ENCODE measurements at places on chromosomes 3 and 15.

- no peak for DNase-seq
Measured at GRCh38 chr3:117016378-117016777, 306.8 kb downstream of the TUSC7 start.

DNA sequence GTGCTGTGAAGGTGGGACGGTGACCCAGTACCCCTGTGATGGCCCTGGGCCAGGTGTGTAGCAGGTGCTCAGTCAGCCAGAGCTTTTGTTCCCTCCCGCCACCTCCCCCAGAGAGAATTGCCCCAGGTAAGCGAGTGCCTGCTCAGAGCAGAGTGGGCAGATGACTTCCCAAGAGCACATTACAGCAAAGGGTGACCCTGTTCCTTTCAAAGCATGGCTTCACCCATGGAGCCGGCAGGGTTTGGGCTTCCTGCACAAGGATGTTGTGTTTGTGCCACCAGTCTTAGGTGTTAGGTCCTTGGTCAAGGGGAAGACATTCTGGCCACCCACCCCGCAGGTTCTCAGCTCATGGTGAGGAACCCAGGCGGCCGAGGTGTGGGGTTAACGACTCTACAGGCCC is 30.7 kb downstream of the SLC6A6 start:
- no peak for DNase-seq

DNA sequence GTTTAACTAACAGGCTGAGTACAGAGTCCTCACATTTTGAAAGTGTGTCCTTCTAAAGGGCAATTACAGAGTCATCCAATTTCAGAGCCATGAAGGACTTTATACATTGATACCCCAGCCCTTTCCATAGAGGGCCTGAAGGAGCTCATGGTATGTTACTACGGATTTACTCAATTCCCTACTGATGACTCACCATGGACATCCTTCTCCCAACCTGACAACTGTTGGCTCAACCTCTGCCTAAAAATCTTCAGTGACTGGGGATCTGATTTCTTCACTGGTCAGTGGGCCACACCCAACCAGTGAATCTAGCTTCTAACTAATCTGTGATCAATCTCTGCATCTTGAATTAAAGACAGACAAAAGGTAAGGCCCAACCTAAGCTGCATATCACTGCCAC is 963.4 kb upstream of the CFAP20DC start:
- DNase-seq: no peak

DNA sequence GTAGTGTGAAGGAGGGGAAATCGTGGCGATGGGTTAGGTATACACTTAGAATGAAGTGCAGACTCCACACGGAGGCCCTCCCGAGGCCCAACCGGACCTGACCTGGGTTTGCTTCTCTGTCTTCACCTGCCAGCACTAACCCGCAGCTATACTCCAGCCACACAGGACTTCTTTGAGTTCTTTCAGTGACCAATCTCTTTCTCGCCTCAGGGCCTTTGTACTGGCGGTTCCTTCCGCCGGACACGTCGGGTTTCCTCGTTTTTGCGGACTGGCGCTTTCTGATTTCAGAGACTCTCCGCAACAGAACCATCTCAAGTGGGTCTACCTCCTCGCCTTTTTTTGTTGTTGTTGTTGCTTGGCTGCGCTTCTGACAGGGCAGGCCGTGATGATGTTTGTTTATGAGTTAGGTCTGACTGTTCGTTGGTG is at the start of gene NEIL1:
Gene NEIL1, plus strand, starts transcription at position 244 of the 426 bp plus-strand sequence. CDS start 1,867 bp downstream, outside the sequence.
- DNase-seq: no peak

DNA sequence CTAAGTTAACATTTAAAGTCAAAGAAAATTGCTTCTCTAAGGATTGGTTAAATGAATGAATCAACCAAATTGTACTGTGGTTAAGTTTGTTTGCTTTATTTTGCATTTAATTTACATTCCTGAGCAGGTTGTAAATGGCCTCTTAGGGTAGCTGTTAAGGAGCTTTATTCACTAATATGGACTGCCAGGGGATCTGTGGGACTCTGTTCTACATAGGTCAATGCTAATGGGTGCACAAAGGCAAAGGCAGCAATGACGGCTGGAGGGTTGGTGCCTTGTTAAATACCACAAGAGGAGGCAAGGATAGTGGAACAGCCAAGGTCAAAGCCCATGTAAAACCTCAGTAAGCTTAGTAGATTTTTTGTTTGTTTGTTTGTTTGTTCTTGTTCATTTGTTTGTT is 89.3 kb upstream of the P2RY1 start:
- DNase-seq: no peak

DNA sequence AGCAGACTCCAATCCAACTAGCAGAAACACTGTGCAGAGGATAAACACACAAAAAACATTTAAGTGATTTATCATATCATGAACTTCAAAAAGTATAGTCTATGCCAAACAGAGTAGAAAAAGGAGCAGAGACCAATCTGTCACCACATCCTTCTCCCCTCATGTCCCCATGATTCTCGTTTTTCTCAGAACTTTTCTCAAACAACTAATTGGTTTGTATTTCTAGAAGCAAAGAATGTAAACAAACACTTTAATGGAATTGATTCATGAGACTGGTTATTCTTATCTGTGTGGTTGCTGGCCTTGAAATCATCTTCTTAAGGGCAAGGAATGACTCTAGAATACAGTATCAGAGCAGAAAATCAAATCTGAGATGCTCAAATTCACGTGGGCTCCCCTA is 294.2 kb upstream of the THBS1 start:
- no peak for DNase-seq

GRCh38 chr15:99226802-99227201 is 22.6 kb downstream of the TTC23 start:
- no peak for DNase-seq

DNA sequence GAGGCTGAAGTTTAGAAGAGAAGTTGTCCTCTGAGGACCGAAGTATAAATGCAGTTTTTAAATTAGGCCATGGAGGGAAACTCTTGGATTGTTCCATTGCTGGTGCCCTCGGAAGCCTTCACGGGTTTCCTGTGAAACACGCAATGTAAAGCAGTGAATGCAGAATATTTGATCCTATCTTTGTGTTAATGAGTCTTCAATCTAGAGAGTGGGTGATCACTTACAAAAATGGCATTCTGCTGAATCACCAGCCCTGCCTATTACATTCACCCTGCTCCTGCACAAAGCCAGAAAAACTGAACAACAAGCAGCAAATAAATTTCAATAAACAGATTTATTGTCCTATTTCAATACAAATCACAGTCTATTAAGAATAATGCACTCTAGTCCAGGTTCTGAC is 1063.9 kb downstream of the FHIT start:
- DNase-seq: no peak

GRCh38 chr3:189622629-189623028 is 8.6 kb upstream of the TP63 start:
- no peak for DNase-seq

- DNase-seq: no peak
Measured at GRCh38 chr3:186385856-186386602, 24.0 kb upstream of the DGKG start.

DNA sequence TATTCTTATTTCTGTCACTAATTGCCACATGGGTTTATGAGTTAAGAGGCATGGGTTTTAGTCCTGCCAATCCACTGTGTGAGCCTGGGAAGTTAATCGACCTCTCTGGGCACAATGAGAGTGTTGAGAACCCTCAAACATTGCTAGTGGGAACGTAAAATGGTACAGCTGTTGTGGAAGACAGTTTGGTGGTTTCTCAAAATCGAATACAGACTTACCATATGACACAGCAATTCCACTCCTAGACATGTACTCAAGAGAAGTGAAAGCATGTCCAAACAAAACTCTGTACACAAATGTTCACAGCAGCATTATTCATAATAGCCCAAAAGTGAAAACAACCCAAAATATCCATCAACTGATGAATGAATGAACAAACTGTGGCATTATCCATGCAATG is 5.7 kb upstream of the GNB5 start:
- DNase-seq: no peak

DNA sequence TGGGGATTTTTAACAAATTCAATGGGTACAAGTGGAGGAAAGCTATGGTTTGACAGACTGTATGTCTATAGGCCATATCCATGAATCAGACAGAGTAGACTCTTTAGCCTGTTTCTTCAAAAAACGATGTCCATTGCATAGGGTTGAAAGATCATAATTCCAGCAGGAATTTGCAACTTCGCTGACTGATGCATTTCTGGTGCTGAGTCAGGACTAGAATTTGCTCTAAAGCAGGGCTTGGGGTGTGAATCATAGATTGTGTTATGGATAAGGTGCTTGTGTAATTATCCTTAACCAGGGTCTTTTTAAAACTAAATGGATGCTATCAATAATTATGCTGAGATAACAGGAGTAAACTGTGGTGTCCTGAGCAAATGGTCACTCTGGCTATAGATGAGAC is 200.4 kb upstream of the TBC1D5 start:
- no peak for DNase-seq

DNA sequence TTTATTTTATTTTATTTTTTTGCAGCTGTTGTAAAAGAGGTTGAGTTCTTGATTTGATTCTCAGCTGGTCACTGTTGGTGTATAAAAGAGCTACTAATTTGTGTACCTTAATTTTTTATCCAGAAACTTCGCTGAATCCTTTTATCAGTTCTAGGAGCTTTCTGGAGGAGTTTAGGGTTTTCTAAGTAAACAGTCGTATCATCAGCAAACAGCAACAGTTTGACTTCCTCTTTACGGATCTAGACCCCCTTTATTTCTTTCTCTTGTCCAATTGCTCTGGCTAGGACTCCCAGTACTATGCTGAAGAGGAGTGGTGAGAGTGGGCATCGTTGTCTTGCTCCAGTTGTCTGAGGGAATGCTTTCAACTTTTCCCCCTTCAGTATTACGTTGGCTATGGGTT is 165.8 kb upstream of the KCNMB2 start:
- no peak for DNase-seq

- no peak for DNase-seq
Measured at GRCh38 chr15:91374336-91374735, 274.3 kb downstream of the SV2B start.
